Left lobe of liver (tissue), 2 donors: ENCODE measurements at places on chromosomes 4 and X.

- no peak for DNase-seq
Measured at GRCh38 chrX:39967348-39967747, 130.4 kb downstream of the BCOR start.

DNA sequence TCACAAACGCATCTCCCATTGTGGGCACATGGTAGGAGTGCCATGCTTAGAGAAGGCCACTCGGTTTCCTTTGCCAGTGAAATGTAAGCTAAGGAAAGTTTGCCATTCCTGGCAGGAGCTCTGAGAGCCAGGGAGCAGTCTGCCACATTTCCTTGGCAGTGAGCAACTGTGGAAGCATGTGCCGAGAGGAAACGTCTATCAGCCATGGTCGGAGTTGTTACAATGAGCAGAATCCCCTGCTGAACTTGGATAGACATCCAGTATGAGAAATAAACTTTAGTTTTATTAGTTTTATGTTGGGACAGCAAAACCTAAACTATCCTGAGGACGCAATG, 51.1 kb downstream of the ENOPH1 start:
- DNase-seq, result no peak

- DNase-seq, result no peak
Measured at GRCh38 chrX:153853902-153854267, 23.5 kb upstream of the PDZD4 start.

- DNase-seq, result no peak
Measured at GRCh38 chr4:89048906-89049601, 7.9 kb downstream of the FAM13A start.

DNA sequence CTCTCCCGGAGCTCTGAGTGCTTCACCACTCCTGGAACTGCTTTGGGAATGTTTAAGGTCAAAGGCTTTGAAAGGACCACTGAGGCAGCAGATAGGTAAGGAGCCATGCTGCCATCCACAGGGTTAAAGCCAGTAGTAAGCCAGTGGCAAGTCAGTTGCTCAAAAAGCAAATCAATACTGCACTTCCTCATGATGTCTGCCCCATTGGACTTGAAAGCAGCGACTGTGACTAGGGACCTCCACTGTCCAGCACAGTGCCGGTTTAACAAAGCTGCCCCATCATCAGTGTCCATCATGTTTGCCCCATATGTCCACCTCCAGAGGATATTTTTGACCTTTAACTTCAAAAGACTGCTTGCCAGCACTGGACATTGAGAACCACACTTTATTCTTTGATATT, 49.9 kb upstream of the FGF13 start:
- DNase-seq, result no peak

- no peak for DNase-seq
Measured at GRCh38 chr4:27129871-27130366, 269.3 kb downstream of the STIM2 start.

DNA sequence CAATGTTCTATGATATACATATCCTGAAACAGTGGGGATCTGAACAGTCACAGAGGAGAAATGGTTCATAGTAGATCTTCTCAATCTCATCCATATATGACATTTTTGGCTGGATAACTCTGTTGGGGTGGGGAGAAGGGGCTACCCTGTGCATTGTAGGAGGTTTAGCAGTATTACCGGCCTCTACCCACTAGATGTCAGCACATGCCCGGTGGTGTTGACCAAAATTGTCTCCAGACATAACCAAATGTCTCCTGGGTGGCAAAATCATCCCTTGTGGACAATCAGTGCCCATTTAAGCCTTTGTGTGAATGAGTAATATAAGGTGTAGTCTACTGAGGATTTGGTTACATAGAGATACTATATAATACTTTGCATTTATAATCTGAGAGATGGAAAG, 89.9 kb downstream of the PLS3 start:
- no peak for DNase-seq

DNA sequence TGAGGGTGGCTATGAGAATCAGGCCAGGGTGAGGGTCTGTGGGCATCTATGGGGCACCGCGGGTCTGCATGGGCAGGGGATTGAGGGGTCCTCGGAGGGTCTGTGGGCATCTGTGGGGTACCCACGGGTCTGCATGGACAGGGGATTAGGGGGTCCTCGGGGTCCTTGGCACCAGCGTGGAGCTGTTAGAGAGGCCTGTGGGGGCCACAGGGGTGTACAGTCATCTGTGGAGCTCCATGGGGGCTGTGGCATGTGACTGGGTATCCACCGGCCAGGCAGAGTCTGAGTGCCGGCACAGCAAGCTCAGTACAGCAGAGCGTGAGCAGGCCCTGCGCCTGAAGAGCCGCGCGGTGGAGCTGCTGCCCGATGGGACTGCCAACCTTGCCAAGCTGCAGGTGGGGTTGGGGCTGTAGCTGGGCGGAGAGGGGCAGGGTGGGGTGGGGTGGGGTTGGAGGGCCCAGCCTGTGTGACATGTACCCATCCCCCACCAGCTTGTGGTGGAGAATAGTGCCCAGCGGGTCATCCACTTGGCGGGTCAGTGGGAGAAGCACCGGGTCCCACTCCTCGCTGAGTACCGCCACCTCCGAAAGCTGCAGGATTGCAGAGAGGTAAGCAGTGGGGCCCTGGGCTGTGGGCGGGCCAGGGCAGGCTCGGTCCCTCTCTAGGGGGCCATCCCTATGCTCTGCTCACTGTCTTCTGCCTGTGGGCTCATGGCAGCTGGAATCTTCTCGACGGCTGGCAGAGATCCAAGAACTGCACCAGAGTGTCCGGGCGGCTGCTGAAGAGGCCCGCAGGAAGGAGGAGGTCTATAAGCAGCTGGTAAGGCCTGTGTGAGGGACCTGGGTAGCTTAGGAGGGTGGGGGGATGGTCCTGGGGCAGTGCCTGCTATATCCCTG, 12.9 kb downstream of the CCDC22 start:
- no peak for DNase-seq

DNA sequence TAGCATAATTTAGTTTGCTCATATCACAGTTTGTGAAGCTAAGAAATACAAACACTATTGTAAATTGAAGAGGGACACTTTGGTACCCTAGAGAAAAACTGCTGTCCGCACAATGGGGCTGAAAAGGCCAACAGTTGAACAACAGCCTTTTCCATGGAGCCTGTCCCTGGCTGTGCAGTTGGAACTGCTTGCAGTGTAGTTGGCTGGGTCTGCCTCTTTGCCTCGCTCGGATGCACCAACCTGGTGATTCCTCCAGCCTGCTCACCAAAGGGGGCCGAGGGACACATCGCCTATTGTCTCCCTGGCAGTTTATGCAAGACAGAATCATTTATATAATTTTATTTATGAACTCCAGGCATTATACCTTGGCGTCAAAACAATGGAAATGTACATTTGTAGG, 16.5 kb upstream of the GALNT7 start:
- no peak for DNase-seq

- no peak for DNase-seq
Measured at GRCh38 chrX:46404774-46405173, 140.4 kb downstream of the ZNF674 start.

DNA sequence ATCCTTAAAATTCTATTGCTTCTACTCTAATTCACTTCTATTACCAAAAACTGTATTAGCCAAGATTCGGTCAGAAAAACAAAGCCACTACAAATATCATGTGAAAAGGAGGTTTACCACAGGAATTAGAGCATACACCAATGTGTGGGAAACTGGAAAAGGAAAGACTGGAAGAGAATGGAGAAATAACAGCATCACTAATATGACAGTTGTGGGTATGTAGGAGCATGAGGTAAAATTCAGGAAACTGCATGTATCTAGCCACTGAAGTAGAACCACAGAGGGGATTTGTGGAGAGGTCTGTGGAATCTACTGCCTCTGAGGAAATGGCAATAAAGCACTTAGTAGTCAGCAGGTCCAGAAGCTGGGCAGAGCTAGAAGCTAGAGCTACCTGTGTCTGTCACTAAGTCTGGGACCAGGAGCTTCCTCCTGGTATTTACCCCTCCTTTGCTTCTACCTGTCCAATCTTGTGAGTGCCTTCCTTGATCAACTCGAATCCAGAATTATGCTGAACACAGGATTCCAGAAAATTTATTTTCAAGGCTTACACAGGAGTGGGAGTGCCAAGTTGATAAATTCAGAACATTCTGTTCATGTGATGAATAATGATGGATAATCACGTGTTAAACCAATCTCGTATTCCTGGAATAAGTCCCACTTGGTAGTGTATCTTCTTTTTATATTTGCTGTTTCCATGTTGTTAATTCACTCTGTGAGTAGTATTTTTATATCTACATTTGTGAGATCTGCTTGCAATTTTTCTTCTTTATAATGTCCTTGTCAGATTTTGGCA, 52.6 kb downstream of the NAF1 start:
- no peak for DNase-seq

- peak; percentile 59 for DNase-seq
Measured at GRCh38 chr4:32775049-32775448, 2054.9 kb downstream of the PCDH7 start.

- DNase-seq, result no peak
Measured at GRCh38 chr4:13476915-13477314, 7.2 kb downstream of the RAB28 start.

- DNase-seq, result no peak
Measured at GRCh38 chrX:131646106-131646505, 102.2 kb downstream of the OR13H1 start.

GRCh38 chrX:95383778-95384177, 1300.9 kb upstream of the DIAPH2 start:
- DNase-seq, result no peak

DNA sequence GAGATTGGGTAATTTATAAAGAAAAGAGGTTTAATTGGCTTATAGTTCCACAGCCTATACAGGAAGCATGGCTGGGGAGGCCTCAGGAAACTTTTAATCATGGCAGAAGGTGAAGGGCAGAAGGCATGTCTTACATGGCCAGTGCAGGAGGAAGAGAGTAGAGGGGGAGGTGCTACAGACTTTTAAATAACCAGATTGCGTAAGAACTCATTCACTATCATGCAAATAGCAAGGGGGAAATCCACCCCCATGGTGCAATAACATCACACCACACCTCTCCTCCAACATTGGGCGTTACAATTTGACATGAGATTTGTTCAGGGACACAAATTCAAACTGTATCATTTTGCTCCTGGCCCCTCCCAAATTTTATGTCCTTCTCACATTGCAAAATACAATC, 353.8 kb upstream of the PABPC5 start:
- DNase-seq, result no peak

DNA sequence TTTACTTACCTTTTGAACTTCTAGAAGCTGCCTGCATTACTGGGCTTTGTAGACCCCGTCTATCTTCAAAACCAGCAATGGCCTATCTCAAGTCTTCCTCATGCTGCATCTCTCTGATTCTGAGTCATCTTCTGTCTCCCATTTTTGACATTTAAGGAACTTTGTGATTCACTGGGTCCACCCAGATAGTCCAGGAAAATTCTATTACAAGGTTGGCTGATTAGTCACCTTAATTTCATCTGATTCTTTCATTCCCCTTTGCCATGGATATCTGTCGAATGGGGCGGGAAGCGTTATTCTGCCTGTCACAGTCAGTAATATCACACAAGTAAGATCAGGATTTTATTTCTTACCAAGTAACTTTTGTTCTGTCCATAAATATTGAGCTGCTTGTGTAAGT, 618.0 kb downstream of the CCSER1 start:
- DNase-seq, result no peak

- DNase-seq, result no peak
Measured at GRCh38 chr4:174983128-174983750, 65.1 kb downstream of the ADAM29 start.

GRCh38 chr4:26179316-26179760, 141.5 kb upstream of the RBPJ start:
- DNase-seq, result no peak

DNA sequence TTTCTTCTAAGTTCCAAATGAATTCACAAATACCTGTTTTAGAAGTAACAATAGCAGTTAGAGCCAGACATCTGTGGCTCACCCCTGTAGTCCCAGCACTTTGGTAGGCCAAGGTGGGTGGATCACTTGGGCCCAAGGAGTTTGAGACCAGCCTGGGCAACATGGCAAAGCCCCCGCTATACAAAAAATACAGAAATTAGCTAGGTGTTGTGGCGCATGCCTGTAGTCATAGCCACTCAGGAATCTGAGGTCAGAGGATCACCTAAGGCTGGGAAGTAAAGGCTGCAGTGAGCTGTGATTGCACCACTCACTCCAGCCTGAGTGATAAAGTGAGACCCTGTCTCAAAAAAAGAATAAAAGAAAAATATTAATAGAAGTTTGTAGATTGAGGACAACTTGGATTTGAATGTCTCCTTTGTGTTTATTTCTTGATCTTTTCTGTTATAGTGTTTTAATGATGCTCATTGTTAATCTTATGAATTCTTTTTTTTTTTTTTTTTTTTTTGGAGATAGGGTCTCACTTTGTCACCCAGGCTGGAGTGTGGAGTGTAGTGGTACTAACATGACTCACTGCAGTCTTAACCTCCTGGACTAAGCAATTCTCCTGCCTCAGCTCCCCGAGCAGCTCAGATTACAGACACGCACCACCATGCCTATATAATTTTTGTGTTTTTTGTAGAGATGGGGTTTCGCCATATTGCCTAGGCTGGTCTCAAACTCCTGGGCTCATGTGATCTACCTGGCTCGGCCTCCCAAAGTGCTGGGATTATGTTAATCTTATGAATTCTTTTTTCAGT, 30.7 kb upstream of the RAPGEF2 start:
- no peak for DNase-seq

DNA sequence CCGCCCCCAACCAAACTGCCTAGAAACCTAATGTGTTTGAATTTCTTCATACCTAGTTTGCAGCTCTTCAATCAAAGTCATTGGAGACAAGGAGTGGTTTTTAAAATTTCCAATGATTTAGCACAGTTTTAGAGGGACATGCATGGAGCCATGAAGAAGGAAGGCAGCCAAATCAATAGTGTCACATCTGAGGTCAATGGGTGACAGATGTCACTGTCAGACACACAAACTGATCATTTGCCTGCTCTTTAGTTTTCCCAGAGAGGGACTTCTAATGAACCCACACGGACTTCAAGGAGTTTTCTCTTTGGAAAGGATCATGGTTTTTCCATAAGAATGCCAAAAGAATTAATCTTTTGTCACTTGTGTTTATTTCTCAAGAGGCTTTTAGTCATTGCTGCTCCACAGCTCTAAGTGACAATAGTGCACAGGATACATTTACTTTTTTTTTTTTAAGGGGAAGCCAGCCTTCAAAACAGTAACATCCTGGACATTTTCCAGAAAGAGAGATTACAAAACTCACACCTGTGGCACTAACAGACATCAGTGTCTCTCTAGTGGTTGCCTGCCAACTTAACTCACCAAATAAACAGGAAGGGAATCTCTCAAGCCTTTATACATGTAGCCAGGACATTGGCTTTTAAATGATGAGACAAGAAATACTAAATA, 251.1 kb upstream of the DIAPH2 start:
- no peak for DNase-seq

DNA sequence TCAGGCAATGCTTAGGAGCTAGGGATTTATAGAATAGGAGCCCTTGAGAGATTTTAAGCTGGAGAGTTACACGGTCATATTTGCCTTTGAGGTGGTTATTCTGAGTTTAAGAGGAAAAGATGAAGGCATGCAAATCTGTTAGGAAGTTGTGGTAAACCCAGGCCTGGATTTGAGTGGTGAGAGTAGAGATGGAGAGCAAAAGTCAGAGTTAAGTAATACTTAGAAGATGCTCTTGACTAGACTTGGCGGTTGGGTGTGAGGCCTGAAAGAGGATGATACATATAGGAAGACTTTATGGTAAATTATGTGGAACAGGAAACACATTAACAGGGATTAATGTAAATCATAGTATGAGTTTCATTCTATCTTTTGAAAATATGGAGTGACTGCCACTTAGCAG, 136.0 kb upstream of the ARX start:
- DNase-seq, result no peak

- DNase-seq, result no peak
Measured at GRCh38 chrX:14412686-14413085, 116.7 kb upstream of the GLRA2 start.

- DNase-seq, result no peak
Measured at GRCh38 chrX:104325213-104325585, 70.5 kb upstream of the ESX1 start.

GRCh38 chrX:39560271-39560670, 537.5 kb downstream of the BCOR start:
- DNase-seq, result no peak
